Activated CD8-positive, alpha-beta memory T cell treated with anti-CD3 and anti-CD28 coated beads for 1 hour (primary cell): ENCODE measurements at places on chromosomes 3 and 15.

DNA sequence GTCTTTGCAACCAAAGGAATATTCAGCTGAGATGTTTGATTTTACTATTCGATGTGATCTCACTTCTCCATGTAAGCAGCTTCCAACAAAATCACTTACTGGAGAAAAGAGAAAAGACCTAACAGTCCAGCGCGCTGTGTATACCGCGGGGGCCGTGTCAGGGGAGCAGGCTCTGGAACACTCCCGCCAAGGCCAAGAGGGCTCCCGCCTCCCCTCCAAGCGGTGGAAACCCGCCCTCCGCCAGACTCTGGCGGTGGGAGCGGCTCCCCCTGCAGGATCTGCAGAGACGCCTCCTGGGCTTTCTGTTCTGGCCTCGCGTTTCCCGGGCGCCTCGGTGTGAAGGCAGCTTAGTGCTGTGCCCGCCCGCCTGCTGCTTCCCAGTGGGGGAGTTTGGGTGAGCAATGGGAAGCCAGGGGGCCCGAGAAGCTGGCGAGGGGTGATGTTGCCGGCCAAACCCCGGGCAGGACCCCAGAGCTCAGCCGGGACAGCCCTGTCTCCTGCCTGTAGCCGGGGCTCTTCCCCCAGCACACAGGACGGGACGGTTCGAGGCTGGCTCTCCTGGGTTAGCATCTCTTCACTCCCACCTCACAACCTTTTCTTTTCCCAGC, 36.3 kb downstream of the CHST14 start:
- peak; percentile 48 for DNase-seq

DNA sequence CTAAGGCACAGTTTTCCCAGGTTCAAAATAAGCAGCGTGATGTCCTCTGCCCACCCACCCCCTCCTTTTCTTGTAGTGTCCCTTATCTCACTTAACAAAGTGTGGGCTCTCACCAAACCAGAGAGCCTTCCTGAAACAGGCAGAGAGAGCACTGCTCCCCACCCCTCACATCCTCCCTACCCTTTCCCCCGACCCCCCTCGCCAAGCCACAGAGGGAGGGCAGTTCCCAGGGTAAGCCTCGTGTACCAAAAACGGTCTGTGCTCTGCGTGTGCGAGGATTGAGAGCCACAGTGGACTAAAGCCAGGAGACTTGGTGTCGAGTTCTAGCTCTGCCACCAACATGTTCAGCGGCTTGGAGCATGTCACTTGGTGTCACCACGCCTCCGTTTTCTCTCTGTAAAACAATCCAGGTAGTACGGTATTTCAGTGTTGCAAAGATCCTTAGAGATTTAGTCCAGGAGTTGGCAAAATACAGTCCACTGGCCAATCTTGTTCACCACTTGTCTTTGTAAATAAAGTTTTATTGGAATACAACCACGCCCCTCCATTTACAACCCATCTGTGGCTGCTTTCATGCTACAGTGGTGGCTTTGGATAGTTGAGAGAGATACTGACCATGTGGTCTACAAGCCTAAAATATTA, 249.9 kb downstream of the OPA1 start:
- DNase-seq, result no peak

GRCh38 chr3:107795514-107796094, 272.8 kb downstream of the BBX start:
- no peak for DNase-seq

- DNase-seq, result no peak
Observed at GRCh38 chr3:108331792-108332191, 35.4 kb downstream of the HHLA2 start.
